ENCODE measurements at places on chromosomes 7 and 10.

DNA sequence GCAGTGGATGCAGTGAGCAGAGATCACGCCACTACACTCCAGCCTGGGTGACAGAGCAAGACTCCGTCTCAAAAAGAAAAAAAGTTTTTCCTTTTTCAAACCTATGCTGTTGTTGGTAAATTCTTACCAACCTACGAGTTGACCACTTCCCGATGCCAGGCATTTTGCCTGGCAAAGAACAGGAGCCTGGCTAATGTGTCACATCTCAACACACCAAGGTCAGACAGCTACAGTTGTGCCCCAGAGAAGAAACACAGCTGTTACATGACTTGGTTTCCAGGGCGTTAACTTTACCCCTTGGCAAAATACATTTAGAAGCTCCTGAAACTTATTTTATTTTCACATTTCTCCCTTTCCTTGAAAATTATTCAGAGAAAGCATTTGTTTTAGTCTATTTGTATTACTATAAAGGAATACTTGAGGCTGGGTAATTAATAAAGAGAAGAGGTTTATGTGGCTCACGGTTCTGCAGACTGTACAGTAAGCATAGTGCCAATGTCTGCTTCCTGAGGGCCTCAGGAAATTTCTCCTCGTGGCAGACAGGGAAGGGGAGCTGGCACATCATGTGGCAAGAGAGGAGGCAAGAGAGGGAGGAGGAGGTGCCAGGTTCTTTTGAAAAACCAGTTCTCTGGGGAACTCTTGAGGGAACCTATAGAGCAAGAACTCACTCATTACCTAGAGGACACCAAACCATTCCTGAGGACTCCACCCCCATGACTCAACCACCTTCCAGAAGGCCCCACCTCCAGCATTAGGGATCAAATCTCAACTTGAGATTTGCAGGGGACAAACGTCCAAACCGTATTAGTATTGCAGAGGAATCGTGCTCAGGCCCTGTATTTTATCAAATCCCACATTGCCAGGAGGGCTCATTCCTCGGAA, 83.3 kb downstream of the PAXIP1 start:
- DNase-seq = no peak

GRCh38 chr10:35498693-35499092, 106.4 kb upstream of the GJD4 start:
- no peak for DNase-seq

DNA sequence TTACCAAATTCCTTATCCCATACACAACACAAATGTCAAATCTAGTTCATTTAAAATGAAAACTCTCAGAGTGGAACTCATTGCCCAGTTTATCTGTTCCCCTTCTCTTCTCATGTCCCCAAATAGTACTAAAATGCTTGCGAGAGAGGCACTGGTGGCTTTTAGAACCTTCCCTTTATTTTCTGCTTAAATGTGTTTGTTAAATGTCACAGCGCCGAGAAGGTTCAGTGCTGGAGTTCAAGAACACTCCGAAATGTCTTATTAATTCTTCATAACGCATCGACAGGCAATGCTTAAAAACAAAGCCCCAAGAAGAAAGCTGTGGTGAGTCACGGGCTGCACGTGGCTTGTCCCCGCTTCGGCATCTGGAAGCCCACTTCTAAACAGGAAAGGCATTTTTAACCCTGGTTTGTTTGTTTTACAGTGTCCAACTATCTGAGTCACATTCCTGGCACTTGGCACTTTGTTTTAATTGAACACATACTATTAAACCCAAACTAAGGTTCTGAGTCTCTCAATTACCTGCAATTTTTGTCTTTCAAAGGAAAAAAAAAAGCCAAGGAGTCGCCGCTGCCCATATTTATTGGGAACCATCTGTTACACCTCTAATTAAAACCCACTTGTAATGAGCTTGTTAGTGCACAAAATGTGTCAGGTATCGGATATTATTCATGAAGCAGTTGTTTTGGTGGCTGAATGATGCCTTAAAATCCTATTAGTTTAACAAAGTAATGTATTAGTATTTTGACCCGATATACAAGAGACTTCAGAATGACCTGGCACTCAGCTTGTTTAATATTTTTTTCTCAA, 49.9 kb upstream of the MGMT start:
- no peak for DNase-seq

GRCh38 chr7:22681312-22681711, 45.7 kb upstream of the IL6 start:
- no peak for DNase-seq

DNA sequence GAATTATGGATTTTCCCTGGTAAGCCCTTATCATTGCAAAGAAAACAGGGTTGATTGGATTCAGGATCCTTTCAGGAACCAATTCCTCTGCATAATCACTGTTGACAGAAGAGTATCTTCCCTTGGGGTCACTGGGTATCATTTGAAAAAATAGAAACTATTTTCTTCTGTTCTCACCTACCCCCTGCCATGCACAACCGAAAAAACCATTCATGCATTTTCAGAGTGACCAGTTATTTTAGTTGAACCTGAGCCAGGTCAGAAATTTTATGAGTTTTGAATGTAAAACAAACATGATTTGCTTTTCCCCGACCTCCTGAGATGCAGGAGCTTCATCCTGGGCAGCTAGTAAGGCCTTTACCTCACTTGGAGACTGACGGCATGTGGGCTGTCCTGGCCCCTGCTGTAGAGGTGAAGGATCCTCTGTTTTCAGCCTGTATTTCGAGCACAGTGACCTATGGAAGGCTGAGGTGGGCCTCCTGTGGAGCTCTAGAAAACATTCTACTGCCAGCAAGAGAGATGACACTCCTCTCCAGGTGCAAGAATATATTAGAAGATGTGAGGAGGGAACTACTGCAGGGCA, 30.1 kb downstream of the TMEM178B start:
- DNase-seq = no peak

DNA sequence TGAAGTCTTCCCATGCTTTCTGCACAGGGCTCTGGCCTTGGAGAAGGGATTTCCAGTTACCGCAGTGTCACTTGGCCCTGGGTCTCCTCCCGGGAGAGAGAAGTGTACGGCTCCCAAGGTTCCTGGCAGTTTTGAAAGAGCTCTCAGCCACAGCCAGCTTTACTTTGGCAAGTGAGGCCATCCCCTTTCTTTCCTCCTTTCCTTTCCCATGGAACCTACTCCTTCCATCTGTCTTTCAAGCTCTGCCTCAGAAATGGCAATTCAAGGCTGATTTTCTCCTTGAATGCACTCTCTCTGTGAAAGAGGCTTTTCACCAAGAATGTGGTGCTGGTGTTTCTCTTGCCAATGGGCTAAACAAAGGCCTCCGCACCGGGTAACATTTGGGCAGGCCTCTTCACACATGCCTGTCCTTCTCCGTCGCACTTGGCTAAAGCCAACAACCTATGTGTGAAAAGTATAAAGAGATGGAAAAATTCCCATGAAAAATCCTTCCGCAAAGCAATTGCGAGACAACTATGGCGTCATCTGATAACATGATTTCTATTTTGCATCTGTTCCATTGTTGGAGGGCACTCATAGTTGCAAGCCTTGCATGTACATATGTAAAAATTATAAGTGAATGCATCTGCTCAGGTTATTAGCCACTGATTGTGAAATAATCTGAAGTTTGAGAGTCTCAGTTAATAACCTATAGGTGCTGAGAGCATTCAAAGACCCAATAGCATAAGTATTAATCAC, 125.4 kb downstream of the PFKFB3 start:
- DNase-seq = no peak

- no peak for DNase-seq
Measured at GRCh38 chr10:78042752-78043104, 9.1 kb downstream of the RPS24 start.

- no peak for DNase-seq
Measured at GRCh38 chr10:63666836-63667383, 145.7 kb downstream of the REEP3 start.

DNA sequence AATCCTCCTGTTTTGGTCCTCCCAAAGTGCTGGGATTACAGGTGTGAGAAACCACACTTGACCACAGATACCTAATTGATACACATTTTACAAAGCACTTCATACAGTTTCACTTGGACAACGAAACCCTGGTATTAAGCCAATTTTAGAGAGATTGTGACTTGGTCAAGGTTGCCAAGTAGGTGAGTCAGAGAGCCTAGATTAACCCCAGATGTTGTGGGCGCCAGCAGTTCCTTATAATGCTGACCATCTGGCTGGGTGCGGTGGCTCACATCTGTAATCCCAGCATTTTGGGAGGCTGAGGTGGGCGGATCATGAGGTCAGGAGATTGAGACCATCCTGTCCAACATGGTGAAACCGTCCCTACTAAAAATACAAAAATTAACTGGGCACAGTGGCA, 4.9 kb upstream of the PHKG1 start:
- DNase-seq = no peak

DNA sequence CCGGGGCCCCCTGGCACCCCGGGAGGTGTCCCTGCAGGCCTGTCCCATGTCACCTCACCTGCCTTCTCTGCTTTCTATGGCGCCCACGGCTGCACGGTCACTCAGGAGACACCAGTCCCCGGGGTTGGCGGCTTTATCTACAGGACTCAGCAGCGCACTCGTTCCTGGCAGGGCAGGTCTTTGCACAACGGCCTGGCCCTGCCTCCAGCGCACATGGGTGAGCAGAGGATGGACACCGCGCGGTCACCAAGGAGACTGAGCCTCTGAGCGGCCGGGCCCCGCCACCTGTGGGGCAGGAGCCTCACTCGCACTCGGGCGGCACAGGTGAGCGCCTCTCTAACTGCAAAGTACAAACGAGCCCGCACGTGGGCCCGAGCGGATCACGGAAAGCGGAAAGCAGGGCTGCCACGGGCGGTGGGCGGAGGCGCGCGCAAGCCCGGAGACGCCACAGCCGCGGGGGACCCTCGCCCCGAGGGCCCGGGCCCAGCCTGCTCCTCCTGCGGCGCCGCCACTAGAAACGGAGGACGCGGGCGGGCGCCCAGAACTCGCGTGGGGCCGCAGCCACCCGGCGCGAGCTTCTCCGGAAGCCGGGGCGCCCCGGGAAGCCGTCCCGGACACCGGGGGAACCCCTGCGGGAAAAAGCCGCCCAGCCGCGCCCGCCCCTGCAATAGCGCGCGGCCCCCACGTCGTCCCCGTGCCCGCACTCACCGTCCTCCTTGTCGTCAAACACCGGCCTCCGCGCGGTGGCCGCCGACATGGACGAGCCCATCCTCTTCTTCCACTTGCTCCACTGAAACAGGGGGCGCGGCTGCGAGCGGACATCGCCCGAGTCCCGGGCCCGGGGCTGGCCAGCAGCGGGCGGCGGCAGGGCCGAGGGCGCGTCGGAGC, 642 bp downstream of the STK32C start:
- peak; percentile 46 for DNase-seq

DNA sequence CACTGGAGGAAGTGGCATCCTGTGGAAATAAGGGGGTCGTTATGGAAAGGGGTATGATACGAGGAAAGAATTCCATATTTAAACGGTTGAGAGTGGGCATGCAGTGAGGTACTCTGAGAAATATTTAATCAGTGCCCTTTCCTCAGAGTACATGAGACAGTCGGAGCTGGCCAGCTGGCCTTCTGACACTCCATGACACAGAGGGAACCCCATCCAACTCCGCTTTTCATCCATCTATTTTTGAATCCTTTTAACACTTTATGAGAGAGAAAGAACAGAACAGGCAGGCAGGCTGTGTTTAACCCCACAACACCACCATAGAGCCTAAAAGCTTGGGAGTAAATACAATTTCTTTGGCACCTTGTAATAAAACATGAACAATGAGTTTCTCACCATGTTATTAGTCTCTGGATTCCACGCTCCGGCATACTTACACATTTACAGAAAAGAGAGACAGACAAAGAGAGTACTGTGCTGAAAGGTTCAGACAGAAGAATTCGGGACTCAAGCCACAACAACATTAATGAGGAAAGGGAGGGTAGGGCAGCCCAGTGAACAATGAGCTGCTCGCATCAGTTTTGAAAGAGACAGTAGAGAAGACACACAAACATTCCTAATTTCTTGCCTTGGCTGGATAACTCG, 124.2 kb upstream of the PDLIM1 start:
- DNase-seq = no peak

DNA sequence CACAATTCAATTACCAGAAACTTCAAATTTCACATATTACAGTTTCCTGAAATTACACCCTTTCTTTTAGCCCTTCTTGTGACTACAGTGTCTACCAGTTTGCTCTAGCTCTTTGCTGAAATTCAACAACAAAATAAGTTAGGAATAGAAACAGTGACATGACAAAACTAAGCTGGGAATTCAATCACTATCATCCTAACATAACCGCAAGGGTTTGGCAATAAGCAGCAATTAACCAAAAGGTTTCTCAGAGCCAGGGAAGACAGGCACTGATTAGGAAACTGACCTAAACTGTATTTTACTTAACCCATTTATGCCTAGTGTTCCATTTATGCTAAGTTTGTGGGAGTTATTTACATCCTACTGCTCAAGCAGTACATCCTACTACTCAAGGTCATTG, 31.3 kb downstream of the HIBADH start:
- DNase-seq = no peak

- peak; percentile 5 for DNase-seq
Measured at GRCh38 chr7:103989785-103990767, 618 bp upstream of the RELN start.

DNA sequence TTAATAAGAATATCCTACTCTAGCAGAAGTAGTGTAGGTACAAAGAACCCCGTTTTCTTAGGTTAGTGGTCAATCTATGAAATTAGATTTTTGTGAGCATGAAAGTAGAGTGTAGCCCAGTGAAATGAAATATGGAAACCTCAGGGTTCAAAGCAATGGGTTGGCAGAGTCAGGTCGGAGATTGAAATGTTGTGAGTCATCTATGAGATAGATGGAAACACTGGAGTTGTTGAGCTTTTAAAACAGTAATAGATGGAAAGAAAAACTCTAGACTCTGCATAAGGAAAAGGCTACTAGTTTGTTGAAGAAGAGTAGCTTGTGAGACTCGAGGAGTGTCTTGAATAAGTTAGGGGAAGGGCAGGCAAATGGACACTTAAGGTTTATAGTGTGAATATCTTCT, 251.9 kb downstream of the EXOC4 start:
- DNase-seq = no peak

- no peak for DNase-seq
Measured at GRCh38 chr7:22564511-22565045, 64.6 kb upstream of the STEAP1B start.

GRCh38 chr10:17233286-17233991, 5.4 kb downstream of the VIM start:
- DNase-seq = no peak

DNA sequence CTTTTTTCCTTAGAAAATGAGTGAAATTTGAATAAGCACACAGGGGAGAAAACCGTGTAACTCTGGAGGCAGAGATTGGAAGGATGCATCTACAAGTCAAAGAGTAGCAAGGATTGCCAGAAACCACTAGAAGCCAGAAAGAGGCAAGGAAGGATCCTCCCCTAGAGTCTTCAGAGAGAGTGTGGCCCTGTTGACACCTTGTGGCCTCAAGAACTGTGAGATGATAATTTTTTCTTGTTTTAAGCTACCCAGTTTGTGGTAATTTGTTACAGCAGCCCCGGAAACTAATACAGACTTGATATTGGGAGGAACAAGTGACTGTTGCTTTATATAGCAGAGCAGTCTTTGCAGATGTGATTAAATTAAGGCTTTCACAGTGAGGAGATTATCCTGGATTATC, 3.6 kb upstream of the GIMAP7 start:
- no peak for DNase-seq

- no peak for DNase-seq
Measured at GRCh38 chr7:590731-591551, 71.3 kb upstream of the PDGFA start.
